Activated naive CD4-positive, alpha-beta T cell (primary cell): ENCODE measurements at places on chromosomes 6 and 20.

DNA sequence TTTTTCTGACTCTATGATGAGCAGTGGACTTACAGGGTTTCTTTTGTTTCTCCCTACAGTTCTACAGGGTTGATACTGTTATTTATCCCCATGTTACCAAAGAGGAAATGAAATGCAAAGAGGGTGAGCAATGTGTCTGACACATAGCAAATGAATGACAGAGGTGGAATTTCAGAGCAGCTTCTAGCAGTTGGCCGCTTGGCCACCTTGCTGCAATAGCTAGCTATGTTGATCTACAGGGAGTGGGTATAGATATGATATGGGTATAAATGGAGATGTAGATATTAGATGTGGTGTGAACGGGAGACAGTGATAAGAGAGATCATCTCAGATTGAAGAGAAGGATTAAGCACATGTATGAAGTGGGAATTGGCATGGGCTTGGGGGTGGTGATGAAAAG is 10.9 kb upstream of the SLC22A3 start:
- DNase-seq: no peak

- no peak for DNase-seq
Measured at GRCh38 chr6:127914240-127914639, 13.4 kb upstream of the THEMIS start.

GRCh38 chr6:110710115-110710514 is 105.2 kb downstream of the CDK19 start:
- DNase-seq: no peak

- peak; percentile 63 for DNase-seq
Measured at GRCh38 chr20:4811661-4812181, 90.0 kb downstream of the PRND start.

DNA sequence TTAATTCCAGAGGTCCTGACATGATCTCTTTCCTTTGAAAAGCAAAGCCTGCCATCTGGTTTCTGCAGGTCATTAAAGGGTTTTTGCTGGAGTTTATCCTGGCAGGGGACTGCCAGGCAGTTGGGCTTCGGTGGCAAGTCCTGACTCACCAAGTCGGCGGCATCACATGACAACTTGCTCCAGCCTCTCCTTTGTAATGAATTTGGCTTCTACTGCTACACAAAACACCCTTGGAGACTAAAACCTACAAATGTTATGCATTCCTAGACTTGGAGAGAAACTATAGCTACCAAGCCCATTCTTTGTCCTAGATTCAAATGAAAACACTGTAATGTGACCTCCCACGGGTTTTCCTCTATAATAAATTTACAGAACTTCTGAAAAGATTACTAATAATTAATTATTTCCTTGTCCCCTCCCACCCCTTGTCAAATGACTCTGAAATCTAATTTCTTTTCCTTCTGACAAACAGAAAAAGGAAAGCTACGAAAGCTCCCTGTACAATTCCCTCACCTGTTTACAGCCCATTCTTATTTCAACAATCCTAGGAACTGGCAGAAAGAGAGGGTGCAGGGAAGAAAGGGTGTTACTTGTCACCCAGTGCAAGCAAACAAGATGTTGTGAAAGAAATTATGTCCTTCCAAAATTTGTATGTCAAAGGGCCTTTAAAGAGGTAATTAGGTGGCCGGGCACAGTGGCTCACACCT is 62.9 kb downstream of the QRSL1 start:
- DNase-seq: no peak

DNA sequence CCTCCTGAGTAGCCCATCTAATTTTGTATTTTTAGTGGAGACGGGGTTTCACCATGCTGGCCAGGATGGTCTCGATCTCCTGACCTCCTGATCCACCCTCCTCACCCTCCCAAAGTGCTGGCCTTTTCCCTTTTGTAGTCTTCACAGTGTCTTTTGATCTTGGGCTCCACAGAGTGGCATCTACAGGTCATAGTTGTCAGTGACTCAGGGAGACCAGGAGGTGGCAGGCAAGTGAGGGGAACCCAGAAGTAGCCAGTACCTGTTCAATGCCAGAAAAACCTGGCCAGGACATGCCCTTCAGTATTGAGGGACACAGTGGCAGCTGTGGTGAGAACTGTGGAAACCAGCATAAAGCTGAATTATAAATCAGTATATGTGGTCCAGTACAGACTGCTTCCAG is 19.6 kb downstream of the RPP21 start:
- no peak for DNase-seq

DNA sequence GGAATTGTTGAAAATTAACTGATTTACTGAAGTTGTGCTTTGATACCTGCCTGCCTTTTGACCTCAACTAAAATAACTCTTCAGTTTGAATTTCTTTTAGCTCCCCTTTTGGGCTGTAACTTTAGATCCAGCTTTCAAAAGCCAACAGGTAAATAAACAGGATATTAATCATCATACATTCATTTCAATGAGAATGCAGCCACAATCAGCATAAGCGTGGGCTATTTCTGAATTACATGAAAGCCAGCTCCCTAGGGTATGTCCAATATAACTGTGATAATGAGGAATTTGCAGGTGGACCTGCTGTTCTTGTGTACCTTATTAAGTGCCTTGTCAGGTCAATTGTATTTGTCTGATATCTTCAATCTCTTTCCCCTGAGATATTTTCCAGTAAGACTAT is 830.6 kb downstream of the KIF16B start:
- no peak for DNase-seq

GRCh38 chr6:100152201-100152600 is 158.2 kb upstream of the MCHR2 start:
- no peak for DNase-seq

DNA sequence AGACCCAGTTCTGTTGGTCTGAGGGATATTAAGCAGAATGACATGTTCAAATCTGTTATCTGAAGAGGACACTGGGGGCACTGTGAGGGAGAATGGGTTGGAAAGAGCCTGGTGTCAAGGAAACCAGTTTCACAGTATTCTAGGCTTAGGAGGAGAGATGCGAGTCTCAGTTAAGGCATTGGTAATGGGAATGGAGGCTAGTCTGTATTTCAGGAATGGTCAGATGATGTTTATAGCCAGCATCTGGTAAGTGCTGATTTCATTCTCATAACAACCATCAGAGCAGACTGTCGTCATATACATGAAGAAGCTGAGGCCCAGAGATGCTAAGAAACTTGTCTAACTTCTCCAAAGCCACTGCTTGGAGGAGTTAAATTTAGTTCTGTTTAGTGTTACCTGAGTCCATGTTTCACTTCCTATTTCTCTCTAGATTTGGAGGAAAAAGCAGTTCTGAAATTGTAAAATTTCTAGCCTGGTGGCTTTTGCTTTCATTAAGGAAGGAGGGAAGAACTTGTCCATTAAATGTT is 242.0 kb downstream of the ARID1B start:
- DNase-seq: no peak

DNA sequence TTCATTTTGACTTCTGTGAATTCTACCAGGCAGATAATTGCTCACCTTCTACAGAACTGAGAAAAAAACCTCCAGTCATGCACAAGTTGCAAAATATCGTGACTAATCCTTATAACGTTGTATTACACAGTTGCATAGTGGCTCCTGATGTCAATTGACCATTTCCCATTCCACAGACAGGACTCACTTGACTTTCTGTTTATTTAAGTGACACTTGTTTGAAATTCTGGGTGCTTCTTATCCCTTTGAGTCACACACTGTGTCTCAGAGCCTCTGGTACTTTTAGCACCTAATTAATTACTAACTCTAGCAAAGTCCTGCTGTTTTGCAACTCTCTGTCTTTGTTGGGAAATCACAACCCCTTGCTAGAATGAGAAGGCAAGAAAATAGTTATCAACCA is 16.2 kb upstream of the RSPO3 start:
- DNase-seq: no peak

DNA sequence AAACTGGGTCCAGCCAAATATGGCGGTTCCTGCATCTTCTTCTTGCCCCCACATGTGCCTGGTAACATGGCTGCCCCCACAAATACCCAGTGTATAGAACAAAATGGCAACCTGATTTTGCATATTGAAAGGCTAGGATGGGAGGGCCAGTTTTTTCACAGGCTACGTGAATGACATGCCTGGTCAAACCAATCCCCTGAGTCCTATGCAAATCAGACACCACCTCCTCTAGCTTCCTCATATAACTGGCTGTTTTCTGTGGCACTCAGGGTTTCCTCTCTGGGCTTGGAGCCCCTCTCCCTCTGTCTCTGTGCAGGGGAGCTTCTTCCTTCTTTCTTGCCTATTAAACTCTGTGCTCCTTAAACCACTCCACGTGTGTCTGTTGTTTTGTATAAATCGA is 372.1 kb downstream of the KIF16B start:
- DNase-seq: no peak

DNA sequence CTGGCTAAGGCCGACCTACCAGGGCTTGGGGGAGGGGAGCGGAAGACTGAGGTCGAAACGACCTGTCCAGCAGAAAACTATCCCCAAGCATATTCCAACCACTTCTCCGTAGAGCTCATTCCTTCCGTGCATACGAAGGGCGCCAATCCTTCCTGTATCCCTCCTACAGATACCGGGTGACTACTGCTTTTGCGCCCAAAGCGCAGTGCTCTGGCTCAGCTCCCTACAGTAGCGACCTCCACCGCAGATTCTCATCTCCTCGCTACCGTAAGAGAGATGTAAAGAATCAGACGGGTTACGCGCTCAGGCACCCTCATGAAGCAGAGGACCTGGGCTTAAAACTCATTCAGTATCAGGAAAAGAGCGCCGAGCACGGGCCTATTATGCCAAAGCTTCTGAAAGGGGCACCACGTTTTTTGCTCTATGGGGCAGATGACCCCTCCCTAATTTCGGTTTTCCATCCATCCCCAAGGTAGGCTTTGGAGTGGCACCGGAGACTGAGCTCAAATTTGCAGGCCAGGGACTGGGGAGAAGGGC is 563 bp upstream of the NNAT start:
- no peak for DNase-seq

DNA sequence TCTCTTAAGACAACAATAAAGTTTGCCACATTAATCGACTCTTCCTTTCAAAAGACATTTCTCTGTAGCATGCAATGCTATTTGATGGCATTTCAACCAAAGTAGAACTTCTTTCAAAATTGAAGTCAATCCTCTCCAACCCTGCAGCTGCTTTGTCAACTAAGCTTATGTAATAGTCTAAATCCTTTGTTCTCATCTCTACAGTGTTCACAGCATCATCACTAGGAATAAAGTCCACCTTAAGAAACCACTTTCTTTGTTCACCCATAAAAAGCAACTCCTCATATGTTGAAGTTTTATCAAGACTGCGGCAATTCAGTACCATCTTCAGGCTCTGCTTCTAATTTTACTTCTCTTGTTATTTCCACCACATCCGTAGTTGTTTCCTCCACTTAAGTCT is 11.5 kb upstream of the BLOC1S5 start:
- no peak for DNase-seq

- no peak for DNase-seq
Measured at GRCh38 chr6:35362200-35362599, 19.8 kb downstream of the PPARD start.

GRCh38 chr6:18506382-18507017 is 119.3 kb downstream of the RNF144B start:
- DNase-seq: no peak

- no peak for DNase-seq
Measured at GRCh38 chr6:125507987-125508655, 206.4 kb upstream of the HDDC2 start.

DNA sequence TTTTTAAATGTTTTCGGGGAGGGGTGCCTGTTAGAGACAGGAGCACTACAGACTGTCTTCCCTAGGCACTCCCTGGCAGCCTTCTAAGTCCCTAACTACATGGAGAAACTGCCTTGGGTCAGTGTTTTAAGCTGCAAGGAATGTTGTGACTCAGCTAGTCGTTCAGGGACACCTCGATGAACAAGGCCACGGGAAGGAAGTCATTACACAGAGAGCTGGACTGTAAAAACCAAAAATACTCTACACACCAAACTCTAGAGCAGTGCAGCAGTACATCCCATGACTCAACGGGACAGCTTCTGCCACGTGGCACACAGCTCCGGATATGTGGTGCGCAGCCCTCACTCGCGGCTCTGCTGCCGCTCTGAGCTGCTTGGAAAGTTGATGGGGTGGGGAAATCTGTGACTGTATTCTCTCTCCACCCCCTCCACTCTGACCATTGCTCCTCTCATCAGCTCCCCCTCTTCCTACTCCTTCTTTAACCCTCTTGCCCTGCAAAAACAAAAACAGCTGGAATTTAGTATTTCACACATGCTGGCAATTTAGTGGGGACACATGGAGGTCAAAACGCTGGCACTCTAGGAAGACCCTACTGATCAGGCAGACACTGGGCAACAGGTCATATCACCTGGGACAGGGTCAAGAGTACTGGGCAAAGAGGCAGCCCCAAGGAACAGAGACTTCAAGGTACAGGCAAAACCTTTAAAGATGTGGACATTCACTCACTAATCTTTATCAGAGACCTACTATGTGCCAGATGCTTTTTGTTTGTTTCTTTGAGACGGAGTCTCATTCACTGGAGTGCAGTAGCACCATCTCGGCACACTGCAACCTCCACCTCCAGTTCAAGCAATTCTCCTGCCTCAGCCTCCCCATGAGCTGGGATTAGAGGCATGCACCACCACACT is 10.9 kb upstream of the LPIN3 start:
- DNase-seq: peak; percentile 43

DNA sequence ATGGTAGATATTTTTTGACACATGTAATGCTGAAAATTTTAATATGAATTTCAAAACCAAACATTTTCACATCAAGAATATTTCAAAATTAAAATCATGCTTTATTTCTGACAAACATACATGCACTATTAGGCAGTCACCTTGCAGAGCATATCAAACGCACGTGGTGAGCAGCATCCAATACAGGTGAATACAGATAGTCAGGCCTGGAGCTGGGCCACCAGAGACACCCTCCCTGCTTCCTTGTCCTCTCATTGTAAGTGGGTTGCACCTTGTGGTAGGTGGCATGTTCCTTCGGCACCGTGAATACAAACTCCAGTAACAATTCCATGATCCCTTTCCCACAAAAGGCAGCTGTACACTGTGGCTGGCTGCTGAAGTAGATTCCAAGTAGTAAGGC is 8.9 kb downstream of the REV3L start:
- no peak for DNase-seq

GRCh38 chr6:136657666-136658065 is 107.4 kb upstream of the MAP7 start:
- DNase-seq: no peak

DNA sequence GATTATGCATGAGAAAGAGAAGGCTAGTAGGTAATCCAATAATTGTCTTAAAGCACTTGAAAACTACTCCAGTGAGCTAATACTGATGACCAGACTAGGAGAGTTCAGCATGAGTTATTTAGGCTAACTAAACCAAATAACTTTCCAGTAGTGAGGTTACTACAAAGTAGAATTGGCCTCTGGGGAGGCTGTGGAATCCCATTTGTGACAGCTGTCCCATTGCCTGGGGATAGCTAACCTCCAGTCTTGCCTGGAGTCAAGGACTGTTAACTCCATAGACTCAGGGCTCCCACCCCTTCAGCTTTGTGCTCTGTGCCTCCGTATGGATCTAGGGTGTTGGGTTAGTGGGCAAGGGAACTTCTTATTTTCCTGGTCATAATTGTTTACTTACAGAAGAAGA is 51.0 kb downstream of the KCNQ5 start:
- DNase-seq: no peak
